BE2C (cell line): ENCODE measurements at places on chromosomes 16 and 17.

DNA sequence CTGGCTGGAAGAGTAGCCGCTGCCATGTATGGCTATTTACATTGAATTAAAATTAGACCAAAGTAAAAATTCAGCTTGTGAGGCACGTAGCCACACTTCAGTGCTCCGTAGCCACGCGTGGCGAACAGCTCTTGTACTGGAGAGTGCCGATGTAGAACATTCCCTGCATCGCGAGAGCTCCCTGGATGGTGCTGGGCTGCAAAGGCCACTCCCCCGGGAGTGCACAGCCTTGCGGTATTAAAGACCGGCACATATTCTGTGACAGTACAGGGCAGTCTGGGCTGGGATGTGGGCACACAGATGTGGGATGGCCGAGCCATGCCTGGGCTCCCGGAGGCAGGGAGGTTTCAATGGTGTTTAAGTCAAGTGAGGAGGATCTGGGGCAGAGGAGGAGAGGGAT lies 102.2 kb downstream of the CMIP start:
- no peak for DNase-seq

DNA sequence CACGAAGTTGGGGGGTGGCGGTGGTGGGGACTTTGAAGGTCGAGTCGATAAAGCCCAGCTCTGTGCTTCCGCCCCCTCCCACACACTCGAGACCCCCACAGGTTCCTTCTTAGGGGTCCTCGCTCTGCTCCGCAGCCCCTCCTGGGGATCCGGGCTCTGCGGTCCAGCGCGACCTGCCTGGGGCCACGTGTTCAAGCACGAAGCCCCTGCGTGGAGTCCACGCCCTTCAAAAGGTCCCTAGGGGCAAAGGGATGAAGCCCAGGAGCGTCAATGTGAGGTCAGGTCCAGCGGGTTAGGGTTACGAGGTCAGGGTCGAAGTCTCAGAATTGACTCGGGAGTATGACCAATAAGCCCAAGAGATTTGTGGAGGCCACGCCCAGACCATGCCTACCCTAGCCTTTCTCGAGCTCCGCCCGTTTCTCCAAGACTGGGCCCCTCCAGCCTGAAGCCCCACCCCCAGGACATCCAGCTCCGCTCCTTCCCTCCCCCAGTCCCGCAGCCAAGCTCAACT lies 786 bp upstream of the CACNA1G start:
- no peak for DNase-seq

GRCh38 chr16:17101646-17102045 lies 369.1 kb downstream of the XYLT1 start:
- peak; percentile 38 for DNase-seq

GRCh38 chr16:68656751-68657150 lies 11.6 kb downstream of the CDH3 start:
- DNase-seq, result no peak
